ENCODE measurements at places on chromosomes 5 and 9. TPM values are rescaled to one million over a fixed set of nuclear protein-coding genes. Genes with fewer than 3 reads are reported as not detected.

The PCSK1 gene
- polyA plus RNA-seq = 0.25 TPM

The SLC28A3 gene
- not detected for polyA plus RNA-seq

The PRRC2B gene
- 163 TPM for polyA plus RNA-seq

GRCh38 chr5:130706696-130707095 lies 458.4 kb downstream of the HINT1 start:
- no peak for DNase-seq

DNA sequence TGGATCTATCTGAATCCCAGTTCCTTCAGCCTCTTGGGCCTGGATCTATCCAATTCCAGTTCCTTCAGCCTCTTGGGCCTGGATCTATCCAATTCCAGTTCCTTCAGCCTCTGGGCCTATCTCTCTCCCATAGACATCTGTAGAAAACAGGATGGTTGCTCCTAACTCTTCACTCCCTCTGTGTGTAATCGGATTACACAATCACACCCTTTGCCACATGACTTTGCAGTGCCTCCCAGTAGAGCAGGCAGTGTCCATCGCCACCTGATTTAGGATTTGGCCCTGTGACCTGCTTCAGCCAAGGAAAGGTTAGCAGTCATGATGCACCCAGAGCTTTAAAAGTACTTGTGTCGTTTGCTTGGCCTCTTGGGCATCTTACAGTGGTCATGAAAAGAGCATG lies 56.7 kb downstream of the LHX2 start:
- DNase-seq = no peak

DNA sequence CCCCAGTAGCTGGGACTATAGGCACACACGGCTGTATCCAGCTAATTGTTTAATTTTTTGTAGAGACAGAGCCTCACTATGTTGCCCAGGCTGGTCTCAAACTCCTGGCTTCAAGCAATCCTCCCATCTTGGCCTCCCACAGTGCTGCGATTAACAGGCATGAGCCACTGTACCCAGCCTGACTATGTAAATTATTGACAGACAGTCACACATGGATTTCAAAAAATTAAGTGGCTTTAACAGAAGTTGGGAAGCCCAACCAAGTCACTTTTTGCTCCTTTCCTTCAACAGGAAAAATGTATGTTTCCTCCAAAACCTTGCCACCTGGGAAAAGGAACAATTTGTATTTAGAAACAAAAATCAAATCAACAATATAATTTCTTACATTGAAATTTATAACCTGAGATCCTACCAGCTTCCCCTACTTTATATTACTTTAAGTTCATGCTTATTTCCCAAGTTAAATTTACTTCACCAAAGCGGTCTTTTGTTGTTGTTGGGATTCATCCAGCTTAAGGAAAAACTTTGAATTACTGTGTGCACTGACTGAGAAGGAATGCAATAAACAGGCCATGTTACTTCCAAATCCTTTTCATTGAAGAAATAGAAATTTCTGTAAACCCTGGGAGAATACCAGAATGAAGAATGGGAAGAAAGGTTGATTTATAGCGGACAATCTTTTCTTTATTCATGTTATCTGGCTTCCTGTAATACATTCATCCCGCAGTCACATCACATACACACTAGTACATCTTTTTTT lies 8.6 kb downstream of the PCA3 start:
- DNase-seq = peak; percentile 70

Measured in renal pelvis (tissue), 12 donors.